EL (cell line): ENCODE measurements at places on chromosomes 1 and 21.

GRCh38 chr1:184388319-184388889 is 1.6 kb downstream of the C1orf21 start:
- peak; percentile 89 for DNase-seq

DNA sequence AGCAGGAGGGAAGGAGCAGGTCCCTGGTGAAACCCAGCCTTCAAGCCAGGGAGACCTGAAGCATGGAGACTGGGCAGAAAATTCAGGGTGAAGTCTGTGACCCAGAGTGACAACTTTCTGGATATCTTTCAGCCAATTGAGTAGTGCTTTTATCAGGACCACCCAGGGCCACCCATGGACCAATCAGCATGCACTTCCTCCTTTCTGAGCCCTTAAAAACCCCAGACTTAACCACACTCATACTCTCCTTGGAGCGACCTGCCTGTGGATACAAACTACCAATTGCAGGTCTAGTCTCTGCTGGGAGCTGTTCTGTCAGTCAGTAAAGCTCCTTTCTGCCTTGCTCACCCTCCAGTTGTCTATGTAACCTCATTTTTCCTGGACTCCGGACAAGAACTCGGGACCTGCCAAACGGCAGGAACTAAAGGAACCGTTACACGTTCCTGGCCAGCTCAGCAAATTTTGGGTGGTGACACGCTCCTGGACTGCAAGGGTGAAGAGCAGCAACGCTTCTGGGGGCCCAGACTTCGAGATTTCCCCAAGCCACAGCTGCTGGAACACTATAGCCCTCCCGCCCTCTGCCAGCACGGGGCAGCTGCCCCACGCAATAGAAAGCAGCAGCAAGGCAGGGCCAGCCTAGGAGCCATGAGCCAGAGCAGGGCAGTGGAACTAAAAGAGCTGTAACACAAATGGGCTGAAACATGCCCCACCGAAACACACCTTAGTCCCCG is 1183.4 kb downstream of the AMY1C start:
- DNase-seq, result no peak

GRCh38 chr1:78673120-78673519 is 23.5 kb downstream of the IFI44 start:
- no peak for DNase-seq

- DNase-seq, result no peak
Measured at GRCh38 chr1:212926372-212926771, 24.0 kb upstream of the VASH2 start.

DNA sequence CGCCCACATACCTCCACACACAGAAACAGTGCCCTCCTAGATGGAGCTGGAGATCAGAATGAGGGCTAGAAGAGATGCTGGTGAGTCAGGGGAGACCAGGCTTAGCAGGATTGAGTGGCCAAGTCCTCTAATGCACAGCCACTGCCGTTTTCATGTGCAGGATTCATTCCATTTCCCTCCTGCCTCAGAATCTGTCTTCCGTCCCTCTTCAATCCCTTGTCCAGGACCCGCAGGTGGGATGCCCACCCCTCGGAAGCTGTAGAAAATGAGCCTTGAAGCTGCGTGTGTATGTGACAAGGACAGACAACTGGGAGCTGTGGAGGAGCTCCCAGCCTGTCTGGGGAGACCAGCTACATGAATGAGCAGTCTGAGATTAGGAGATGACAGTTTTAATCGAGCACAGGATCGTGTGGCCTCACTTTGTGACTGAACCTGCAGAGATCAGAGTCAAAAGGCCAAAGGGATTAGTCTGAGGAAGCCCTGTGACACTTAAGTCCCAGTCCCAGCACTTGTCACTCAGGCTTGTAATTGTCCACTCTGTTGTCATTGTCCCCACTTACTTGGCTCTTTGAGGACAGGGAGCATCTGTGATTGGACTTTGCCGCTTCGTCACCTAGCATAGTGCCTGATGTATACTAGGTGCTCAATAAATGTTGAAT is 22.0 kb downstream of the LGR6 start:
- no peak for DNase-seq

DNA sequence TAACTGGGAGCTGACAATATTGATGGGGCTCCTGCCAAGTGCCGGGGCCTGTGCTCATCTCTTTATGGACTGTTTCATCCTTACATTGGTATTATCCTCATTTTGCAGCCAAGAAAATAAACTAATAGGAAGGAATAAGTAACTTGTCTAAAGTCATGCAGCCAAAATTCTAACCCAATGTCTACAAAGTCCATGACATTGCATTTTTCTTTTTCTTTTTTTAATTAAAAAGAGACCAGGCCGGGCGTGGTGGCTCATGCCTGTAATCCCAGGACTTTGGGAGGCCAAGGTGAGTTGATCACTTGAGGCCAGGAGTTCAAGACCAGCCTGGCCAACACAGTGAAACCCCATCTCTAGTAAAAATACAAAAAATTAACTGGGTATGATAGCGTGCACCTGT is 18.8 kb downstream of the DEGS1 start:
- DNase-seq, result no peak

GRCh38 chr21:45469273-45470086 is 64.5 kb downstream of the COL18A1 start:
- no peak for DNase-seq

DNA sequence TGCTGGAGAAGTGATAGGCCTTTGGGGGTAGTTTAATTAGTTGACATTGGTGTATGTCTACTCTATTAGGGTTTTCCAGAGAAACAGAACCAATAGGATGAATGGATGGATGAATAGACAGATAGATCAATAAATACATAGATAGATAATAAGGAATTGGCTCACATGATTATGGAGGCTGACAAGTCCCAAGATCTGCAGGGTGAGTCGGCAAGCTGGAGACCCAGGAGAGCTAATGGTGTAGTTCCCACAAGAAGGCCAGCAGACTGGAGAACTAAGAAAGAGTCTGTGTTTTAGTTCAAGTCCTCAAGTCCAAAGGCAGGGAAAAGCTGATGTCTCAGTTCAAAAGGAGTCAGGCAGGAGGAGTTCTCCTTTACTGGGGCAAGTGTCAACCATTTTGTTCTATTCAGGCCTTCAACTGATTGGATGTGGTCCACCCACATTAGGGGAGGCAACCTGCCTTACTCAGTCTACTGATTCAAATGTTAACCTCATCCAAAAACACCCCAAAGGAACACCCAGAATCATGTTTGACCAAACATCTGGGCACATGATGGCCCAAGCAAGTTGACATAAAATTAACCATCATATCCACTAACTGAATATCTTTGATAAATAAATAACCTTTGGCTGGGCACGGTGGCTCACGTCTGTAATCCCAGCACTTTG is 4.5 kb upstream of the SDE2 start:
- DNase-seq, result no peak
